Lung (tissue), 17 donors: ENCODE measurements at places on chromosomes 5 and 9. TPM values are rescaled to one million over a fixed set of nuclear protein-coding genes. Genes with fewer than 3 reads are reported as not detected.

Gene SPOCK1
- total RNA-seq: 4.5 TPM

Gene AFAP1L1
- total RNA-seq: 40.6 TPM

GRCh38 chr5:350355-350754 lies 28.8 kb downstream of the AHRR start:
- no peak for DNase-seq

DNA sequence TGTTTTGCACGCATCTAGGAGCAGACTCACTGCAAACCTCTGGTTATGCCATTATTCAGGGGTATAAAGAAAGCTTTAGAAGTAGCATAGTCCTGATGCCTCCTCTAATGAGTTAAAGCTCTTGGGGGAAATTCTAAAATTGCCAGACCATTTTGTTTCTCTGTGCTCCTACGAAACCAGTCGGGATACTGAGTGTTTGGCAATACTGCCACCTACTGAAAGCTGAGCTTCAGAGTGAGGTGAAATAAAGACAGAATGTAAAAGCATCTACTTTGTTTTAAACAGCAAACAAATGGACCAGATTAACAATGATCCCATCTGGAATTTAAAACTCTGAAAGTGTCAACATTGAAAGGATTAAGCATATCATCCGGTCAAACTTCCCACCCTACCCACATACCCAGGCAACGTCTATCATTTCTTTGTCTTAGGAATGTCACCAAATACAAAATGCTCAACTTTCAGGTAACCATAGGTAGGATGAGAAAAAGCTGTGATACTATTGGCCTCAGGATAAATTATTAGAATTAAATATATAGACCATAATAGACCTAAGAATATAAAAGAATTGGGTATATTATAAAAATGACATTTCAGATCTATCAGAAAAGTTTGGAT lies 77.8 kb upstream of the SHISAL2B start:
- peak; percentile 65 for DNase-seq
